ENCODE measurements at places on chromosomes 7 and 10.

- no peak for DNase-seq
These were observed 258.5 kb upstream of the FERD3L start for GRCh38 chr7:19403691-19404090.

DNA sequence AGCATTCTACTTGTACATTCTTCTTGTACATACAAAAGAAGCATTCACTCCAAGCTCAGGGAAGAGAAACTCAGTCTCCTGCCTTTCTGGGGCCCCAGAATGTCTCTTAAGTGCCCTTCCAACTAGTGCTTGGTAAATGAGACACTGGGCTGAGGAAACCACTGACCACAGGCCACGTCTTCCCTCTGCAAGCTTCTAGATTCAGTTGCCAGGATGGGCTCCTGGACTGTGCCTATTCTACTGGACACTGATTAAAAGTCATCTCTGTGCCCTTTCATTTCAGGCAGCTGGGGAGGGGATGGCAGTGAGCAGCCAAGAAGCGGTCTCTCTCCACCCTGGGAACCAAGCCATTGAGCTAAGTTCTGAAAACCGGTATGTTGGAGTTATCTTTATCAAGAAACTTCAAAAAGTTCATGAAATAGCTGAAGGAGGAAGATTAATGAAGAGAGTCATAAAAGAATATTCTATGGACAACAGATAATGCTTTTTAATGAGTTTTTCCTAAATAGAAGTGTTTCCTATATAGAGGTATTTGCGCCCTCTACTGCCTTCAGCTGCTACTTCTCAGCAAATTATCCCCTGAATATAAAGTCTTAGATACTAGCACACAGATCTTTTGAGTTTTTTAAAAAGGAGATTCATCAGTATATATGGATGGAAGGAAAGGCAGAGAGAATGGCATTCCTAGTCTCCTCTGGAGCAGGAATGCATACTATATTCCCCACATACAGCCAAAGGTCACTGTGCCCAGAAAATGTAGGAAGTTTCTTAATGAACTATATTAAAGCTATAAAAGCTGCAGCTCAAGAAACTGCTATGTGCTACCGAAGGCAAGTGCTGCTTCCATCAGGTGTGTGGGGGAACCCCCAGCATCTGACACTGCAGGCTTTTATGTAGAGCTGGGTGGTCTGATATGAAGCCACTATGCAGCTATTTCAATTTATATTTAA, 8.4 kb upstream of the IFIT1B start:
- DNase-seq, result peak; percentile 48

GRCh38 chr10:102996876-102997275, 78.8 kb downstream of the CNNM2 start:
- DNase-seq, result no peak

DNA sequence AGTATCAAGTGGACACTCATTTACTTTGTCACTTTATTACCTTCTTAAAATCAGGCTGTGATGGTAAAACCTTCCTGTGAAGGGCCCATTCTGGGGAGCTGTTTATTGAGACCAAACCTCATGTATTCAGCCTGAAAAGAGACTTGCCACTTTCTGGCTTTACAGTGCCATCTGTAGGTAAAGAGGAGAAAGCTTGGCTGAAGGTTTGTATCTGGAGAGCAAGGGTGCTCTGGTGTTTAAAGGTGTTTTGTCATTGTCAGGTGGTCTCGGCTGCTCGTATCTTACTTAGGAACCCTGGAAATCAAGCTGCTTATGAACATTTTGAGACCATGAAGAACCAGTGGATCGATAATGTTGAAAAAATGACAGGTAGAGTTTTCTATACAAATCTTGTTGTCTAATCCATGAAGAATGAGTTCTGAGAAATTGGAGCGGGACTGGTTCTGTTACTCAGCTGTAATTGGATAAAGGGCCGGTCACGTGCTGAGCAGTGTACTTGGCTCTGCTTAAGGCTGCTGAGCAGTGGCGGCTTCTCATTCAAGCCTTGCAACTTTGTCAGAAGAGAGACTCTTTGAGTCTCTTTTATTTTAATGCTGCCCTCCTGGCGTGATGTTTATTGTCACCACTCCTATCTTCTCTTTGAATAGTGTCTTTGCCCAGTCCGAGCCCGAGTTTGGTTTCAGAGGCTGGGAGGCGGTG, 46.9 kb downstream of the AP3M1 start:
- DNase-seq, result no peak

DNA sequence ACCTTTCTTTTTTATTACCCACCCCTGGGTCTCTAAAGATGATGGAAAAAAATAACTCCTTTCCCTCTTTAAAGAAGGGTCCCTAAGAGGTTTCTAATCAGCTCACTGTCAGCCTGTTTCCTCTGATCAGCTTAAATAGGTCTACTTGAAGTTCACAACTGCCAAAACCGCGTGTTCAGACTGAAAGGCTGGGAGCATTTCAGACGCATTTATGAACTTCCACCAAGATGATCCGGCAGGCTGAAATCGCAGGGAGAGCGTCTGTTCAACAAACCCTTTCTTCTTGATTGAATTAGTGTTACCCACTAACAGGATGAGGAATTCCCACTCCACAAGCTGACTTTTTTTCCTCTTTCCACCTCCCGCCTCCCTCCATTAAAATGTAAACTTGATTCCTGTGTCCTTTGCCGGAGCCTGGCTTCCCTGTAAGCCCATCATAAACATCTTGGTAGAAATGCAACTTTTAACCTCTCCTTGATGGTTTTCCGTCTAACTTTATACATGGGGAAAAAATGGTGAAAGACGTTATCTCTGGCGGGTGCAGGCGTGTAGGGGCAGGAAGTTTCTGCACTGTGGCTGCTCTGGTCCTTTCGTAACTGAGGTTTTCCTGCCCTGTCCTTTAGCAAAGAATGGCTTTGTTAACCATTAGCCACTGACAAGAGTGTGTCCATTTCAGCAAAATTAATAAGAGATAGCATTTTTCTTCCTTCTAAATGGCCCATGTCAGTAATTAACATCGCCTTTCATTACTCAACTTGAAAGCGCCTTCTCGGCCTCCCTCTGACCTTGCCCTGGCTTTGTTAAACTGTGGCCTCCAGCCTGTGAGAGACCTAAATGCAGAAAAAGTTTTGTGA, 130.7 kb downstream of the BAMBI start:
- DNase-seq, result no peak

- DNase-seq, result no peak
These were observed 32.1 kb upstream of the LHFPL3 start for GRCh38 chr7:104296266-104296665.

DNA sequence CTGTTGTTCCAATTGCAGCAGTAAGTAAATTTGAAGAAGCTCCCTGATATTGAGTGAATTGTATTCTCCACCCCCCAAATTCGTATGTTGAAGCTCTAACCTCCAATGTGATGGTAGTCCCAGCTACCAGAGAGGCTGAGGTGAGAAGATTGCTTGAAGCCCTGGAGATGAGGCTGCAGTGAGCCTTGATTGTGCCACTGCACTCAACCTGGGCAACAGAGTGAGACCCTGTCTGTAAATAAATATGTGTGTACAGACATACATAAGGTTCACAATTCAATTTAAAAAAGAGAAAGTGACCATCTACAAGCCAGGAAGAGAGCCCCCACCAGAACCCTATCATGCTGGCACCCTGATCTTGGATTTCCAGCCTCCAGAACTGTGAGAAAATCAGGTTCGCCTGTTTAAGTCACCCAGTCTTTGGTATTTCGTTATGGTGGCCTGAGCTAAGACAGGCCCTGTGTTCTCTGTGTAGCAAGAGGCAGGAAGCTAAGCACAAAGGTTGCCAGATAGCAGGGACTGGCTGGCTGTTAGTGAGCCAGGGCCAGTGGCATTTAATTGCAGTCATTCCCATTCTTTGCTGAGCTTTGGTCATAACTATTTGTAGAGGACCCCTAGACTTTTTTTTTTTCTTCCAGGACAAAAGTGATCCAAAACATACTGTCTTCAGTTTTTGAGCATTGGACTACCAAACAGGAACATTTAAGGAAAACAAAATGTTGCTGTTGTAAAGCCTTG, 45.6 kb downstream of the AUTS2 start:
- no peak for DNase-seq

DNA sequence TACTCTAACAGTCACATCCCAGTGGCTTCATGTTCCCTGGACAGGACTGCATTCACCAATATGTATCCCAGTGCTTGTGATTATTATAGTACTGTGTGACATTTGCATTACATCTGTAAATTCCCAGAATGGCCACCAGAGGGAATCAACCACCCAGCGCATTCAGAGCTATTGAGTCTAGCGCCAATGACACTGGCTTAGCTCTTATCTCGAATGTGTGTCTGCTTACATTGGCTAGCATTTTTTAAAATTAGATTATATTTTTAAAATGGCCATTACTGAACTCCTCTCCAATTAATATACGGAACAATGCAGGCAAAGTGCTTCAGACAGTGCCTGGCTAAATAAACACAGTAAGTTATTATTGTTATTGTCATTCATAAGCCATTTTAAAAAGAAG, 36.3 kb downstream of the TRIL start:
- peak; percentile 46 for DNase-seq

DNA sequence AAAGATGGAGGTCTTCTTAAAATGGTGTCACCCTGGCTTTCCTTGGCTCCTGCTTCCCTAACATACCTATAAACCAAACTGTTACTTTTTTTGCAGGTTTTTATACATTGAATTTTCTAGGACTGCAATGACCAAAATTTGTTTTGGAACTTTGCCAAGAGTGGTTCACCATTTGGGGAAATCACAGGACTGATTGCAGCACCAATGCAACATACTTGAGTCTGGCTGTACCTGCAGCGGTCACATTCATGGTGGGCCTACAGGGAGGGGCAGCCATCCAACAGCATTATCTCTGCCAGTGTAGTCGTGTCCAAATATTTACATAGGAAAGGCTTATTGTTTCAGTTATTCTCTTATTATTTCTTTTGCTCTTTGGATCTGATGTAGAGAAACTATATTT, 69.0 kb downstream of the HACD1 start:
- no peak for DNase-seq

GRCh38 chr10:26950934-26951333, 90.2 kb upstream of the ABI1 start:
- DNase-seq, result no peak

DNA sequence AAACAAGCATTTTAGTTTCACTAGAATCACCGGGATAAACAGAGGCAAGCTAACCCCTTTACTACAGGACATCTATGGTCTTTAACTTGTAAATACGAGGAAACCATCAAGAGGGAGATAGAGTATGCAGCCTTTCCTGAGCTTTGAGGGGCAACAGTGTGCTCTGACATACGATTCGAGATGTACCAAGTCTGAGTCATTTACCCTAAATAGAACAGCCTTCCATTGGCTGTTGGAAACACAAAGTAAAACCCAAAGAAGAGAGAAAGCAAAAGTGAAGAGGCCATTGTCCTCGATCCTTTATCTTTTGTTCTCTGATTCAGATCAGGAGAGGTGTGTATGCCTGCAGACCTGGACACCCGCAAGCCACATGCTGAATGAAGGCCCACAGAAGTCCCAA, 289.5 kb downstream of the KCNMA1 start:
- no peak for DNase-seq

GRCh38 chr10:114767986-114768821, 53.4 kb upstream of the FHIP2A start:
- DNase-seq, result peak; percentile 6

- DNase-seq, result peak; percentile 22
These were observed 1.3 kb downstream of the GUSB start for GRCh38 chr7:65980478-65981250.

- DNase-seq, result no peak
These were observed 95.2 kb downstream of the PLCE1 start for GRCh38 chr10:94088926-94089381.

GRCh38 chr10:100391163-100392002, 44.4 kb downstream of the SCD start:
- DNase-seq, result no peak

DNA sequence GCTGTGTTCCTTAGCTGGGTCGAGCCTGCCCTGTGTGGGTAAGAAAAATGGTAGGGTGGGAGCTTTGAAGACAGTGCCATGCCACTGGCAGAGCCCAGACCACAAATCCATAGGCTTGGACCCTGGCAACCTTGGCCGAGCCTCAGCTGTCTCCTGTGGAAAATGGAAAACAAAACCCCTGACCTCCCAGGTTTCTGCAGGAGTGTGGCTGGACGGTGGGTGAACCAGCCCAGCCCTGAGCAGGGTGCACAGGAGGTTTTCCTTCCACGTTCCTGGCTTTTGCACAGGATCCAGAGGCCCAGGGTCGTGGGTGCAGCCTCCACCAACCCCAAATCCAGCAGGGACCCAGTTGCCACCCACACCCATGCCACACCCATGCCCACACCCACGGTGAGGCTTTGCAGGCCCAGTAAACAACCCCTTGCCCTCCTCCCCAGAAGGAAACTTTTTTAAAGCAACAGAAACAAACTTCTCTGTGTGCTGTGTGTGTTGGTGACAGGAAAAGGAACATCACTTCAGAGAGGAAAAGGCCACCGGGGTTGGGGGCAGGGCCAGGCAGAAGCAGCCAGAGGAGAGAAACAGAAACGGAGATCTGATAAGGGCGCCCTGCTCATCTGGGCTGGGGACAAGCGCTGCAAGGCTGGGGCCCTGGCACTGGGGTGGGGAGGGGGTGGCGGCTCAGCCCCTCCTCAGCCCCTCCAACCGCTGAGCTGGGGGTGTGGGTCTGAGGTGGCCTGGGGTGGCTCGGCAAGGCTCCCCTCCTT, 20.7 kb upstream of the ZMIZ1 start:
- DNase-seq, result peak; percentile 82

DNA sequence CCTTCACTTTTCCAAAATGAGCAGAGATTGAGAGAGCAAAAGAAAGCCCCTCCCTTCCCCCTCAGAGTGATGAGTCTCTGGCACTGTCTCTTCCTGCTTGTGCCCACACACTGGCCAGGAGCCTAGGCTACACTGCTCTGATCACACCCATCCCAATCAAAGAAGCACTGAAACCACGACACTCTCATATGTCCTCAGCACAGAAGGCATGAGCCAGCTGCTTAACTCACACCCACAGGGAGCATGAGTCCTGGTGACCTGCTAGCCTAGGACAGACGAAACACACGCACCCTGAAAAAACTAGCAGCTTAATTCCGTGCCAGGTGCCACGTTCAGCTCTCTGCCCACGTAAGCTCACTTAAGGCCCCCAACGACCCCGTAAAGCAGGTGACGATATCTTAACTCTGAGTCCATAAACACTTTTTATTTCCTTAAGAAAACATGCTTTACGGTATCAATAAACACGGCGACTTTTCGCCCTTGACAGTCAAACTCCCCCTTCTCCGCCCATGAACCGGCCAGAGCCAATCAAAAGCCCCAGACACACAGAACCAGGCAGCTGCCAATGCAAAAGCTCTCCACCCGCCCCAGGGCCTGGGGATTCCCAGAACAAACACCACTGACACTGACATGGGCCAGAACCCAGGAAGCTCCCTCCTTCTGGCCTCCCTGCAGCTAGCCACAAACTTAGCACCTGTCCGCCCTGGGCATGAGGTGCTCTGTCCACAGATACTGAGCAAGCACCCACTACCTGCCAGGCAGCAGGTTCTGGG, 69.0 kb downstream of the TNRC18 start:
- DNase-seq, result no peak

GRCh38 chr7:140067052-140067451, 4.3 kb upstream of the PARP12 start:
- DNase-seq, result no peak

All from CD4-positive, alpha-beta T cell treated with Interleukin-6 for 4 hours (primary cell).